ENCODE measurements at places on chromosomes 4 and X.

DNA sequence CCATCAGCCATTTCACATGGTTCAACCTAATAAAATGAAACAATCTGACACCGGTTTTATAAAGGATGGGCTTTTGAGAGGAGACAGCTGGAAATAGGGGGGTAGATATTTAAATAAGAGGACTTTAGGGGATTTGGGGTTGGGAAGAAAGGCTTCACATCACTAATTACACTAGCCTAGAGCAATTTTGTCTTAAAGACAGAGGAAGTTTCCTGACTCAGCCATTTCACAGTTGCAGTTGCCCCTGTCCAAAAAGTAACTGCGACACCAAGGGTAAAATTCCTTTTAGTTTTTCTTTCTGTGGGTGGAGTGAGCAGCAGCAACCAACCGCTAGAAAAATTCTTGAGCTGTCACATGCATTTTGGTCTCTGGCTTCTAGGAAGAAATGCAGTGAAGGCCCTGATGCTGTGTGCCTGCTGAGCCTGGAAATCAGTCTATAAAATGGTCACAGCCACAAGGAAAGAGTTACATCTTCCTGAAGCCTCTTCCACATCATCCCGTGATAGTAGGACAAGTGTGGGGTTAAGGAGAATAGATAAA, 233.6 kb downstream of the ZNF674 start:
- no peak for DNase-seq

DNA sequence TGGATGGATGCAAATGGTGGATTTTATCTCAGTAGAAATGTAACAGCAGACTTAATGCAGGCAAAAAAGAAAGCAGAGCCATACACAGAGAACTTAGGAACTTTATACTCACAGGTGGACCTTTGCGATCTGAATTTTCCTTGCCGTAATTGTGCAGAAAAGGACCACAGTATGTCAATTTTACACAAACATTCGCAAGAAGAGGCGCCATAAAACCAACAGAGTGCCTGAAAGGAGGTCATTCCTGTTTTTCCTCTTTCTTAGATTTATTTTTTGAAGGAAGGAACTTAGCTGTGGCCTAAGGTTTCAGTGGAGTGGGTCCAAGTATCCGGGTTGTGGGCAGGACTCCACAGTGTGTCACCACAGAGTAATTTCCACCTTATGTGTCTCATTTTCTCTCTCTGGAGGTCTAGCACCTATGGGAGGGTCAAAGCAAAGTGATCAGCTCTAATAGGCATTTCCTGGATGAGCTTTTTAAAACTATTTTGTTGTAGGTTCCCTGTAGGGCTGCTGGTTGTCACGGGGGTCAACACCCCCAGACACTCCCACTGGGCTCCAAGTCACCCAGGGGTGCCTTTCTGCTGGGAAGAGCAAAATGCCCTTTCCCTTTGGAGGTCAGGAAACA, 24.7 kb upstream of the PBDC1 start:
- no peak for DNase-seq

- peak; percentile 49 for DNase-seq
These were observed 13.2 kb downstream of the PSAPL1 start for GRCh38 chr4:7421356-7422150.

DNA sequence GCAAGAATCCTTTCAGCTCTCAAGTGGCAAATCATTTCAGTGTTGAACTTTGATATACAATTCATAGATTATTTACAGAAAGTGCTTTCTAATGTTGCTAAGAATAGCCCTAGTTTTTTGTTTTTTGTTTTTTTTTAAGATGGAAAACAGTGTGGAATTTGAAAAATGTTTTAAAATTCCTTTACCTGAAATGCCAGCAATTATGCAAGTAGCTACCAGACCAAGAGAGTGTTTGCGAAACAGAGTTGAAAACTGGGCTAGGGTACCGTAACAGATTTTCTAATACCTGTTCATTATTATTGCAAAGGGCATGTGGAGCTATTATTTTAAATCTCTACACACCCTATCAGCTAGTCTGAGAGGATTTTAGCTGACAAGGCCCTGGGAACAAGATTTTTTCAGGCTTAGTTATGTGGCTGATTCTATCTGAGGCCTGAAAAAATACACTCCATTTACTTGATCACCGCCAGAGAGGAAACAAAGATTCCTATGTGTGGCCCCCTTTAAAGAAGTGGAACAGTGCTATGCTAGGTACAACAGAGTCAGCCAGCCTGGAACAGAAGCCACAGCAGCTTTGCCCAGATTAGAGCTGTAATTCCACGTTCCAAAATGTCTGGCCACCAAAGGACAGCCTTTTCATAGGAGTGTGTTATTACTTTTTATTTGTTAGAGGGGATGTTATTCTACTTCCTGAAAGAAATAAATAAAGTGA, 46.9 kb upstream of the SLC39A8 start:
- DNase-seq = no peak

DNA sequence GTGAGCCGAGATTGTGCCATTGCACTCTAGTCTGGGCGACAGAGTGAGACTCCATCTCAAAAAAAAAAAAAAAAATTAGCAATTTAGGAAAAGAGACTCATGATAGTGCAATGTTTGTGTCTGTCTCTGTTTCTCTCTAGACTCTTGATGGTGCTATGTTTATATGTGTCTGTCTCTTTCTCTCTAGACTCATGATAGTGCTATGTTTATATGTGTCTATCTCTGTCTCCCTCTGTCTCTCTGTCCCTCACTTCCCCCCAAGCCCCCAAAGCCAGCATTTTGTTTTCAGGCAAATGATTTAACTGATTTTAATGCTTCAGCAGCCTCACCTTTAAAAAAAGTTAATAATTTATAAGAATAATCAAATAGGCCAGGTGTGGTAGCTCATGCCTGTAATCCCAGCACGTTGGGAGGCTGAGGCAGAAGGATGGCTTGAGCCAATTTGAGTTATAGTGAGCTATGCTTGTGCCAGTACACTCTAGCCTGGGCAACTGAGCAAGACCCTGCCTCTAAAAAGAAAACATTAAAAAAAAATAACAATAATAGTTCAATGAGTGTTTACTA, 6.9 kb downstream of the MOB1B start:
- DNase-seq = no peak

- DNase-seq = no peak
These were observed 582.6 kb downstream of the RAPGEF2 start for GRCh38 chr4:159685340-159686092.

- no peak for DNase-seq
These were observed 389.3 kb upstream of the EPHA5 start for GRCh38 chr4:66059556-66059955.

DNA sequence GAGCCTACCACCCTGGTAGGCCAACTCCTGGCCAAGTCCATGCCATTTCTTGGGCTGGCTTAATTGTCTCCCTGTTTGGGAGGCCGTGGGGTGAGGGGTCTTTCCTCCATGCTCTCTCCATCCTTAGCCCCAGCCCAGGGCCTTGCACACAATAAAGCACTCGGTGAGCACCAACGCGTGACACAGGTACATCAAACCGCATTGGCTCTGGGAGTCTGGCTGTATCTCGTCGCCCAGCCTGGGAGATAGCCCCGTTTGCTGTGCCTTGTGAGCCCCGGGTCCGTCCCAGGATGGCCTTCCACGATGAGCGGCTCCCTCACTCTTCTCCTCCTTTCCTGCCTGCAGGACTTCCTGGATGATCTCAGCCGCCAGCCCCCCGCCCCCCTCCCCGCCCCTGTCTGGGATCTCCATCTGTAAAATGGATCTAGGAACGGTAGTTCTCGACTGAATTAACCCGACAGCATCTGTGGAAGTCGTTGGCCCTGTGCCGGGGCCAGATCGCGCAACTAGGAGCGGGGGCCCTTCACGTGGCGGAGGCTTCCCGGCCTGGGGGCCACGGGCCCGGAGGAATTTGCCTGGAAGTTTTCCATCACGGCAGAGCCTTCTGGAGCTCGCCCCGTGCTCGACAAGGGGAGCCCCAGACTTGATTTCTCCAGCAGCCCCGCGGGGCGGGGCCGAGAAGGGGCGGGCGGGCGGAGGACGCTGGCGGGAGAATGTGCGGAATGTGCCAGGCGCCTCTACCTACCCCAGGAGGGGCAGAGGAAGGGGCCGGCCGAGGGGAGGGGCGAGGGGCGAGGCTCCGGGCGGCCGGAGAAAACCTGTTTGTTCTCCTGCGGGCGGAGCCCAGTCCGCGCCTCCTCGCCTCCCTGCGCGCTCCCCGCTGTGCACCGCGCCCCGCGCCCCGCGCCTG, at the start of gene ZNF185:
TSS of gene ZNF185 (plus strand) at position 846 of the 910 bp plus-strand sequence. CDS start 16,423 bp downstream, outside the sequence.
- DNase-seq = peak; percentile 78

GRCh38 chrX:41002026-41002425, 83.2 kb upstream of the USP9X start:
- no peak for DNase-seq

DNA sequence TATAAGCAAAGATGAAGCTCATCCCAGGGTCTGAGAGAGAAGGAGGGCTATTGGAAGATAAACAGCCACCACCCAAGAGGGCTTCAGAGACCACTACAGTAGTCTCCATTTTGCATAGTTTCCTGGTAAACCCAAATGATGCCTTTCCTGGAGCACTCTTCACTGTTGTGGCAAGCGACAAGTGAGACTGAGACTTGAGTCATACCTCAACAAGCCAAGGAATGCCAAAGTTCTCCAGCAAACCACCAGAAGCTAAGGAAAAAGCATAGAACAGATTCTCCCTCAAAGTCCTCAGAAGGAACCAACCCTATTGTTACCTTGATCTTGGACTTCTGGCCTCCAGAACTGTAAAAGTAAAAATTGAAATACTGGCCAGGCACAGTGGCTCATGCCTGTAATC, 65.9 kb downstream of the LARP7 start:
- DNase-seq = no peak

DNA sequence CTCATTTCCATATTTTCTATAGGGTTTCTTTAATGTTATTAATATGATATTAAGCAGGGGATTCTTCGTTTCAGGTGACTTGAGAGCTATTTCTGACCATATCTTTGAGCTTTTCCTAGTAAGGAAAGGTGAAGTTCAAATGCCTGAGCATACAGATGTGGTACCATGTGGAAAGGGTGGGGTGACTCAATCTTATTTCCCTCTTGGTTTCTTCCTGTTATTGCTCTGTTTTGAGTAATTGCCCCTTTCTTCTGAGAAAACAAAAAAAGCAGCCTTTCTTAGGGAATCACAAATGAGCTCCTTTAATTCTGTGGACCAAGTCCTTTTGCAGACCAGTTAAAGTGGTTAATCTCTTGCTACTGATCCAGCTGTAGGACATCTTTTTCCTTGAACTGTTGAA, 41.0 kb upstream of the AGA start:
- no peak for DNase-seq

GRCh38 chrX:139086246-139086645, 374.7 kb upstream of the FGF13 start:
- DNase-seq = no peak

- DNase-seq = no peak
These were observed 48.3 kb downstream of the ENPP6 start for GRCh38 chr4:184169225-184169867.

- DNase-seq = no peak
These were observed 348.7 kb upstream of the KLF3 start for GRCh38 chr4:38315286-38315685.

DNA sequence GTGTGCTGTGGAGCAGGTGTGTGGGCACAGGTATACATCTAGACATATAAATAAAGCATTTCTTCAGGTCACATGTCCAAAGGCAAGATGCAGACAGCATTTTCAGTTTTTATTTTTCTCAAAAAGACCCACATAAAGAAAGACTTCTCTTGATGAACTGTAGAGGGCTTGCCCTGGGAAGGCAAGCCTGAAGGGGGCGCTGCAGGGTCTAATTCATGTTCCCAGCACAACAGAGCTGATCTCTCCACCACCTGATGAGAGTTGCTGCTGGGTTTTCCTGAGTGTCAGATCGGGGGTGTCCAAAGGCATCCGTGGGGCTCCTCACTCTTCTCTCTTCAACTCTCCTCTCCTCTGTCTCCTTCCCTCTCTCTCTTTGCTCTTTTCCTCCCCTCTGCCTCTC, 26.6 kb downstream of the ADRA2C start:
- DNase-seq = no peak

GRCh38 chr4:70721747-70722146, at the start of gene RUFY3:
Gene RUFY3, plus strand, starts transcription at chr4:70721964. Its CDS starts 610 bp downstream, at chr4:70722574.
- no peak for DNase-seq
